WTC11 (cell line): ENCODE measurements at places on chromosomes 5 and 9.

GRCh38 chr5:157924931-157925729, 66.2 kb upstream of the CLINT1 start:
- DNase-seq: no peak

GRCh38 chr9:116264361-116264760, 110.8 kb downstream of the PAPPA start:
- no peak for DNase-seq

- DNase-seq: no peak
Observed at GRCh38 chr9:99905833-99906402, 536 bp upstream of the STX17 start.

DNA sequence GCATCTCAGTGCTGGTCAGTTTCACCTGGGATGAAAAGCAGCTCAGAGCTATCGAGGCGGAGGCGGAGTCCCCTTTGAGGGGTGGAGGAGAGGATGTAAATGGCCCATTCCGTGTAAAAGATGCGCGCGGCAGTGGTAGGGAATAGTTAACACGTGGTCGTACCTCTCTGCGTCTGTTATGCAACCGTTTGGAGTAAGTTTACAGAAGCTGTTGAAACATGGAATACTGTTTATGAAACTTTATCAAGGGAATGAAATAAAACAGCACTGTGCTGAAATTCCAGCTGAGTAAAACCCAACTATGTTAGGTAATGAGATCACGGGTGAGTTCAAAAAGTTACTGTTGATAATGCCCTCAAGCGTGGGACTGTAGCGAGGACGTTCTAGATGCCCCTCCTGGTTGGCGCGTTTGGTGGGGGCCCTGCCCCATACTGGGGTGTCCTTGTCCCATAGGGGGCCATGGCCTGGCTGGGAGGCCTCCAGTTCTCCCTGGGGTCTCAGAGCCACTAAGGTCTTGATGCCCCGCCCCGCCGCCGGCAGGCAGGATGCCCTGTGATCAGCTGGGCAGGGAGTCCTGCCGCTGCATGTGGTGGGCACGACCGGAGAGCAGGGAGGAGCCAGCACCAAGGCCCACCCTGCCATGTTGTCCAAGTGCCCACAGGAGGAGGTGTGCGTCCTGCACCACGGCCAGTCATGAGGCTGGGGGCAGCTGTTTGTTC, 90.9 kb downstream of the COL5A1 start:
- DNase-seq: no peak

DNA sequence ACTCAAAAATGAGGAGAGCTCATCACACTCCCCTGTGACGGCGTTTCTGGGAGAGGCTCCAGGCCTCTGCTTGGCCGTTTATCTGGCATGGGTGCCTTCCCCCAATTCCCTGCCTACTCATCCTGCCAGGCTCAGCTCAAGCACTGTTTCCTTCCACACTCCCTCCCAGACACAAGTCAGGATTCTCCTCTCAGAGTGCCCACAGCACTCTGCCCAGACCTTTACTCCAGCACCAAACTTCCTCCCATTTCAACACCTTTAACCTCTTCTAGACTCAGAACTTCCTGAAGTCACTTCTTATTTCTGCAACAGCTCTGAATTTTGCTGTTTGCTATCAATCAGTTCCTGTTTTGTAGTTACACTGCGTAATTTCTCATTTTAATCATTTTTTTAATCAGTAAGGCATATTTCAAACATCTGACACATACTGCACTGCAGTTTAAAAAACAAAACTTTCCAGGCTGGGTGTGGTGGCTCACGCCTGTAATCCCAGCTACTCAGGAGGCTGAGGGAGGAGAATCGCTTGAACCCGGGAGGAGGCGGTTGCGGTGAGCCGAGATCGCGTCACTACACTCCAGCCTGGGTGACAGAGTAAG, 16.0 kb downstream of the TRMO start:
- DNase-seq: no peak

- DNase-seq: no peak
Observed at GRCh38 chr5:83527221-83527620, 55.7 kb downstream of the VCAN start.

DNA sequence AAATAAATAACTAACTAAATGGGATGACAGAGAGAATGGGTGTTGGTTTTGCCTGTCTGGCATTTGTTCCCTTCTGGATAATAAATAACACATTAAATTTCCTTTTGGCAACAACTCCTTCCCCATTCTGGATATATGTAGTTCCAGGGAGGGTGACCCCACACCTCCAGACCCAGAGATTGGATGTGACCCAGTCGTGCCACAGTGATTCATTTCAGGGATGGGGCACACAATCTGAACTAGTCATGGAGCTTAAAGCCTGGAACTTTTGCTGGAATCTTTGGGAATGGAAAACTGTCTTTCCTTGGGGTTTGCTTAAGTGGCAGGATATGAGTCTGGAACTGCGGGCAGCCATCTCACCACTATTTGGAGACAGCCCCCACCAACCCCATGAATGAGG, 11.3 kb downstream of the KLF9 start:
- DNase-seq: no peak

- no peak for DNase-seq
Observed at GRCh38 chr9:85427772-85428171, 314.0 kb downstream of the AGTPBP1 start.

- no peak for DNase-seq
Observed at GRCh38 chr5:134576386-134577021, 51.0 kb downstream of the JADE2 start.

DNA sequence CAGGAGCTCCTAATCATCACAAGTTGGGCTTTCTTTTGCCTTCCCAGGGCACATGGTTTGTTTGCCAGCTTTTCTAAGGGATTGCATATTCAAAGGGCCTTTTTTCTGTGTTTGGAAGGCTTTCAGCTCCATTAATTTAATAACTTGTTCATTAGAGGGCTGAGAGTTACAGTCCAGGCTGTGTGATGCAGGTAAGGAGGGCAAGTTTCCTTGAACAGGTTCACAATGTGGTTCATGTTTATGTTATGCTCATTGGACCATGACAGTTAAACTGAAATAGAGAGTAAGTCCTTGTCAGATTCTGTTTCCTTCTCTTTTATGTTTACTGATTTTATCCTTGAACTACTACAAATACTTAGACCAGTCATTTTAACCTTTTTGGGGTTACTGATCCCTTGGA, 174.4 kb downstream of the MARCHF11 start:
- no peak for DNase-seq

DNA sequence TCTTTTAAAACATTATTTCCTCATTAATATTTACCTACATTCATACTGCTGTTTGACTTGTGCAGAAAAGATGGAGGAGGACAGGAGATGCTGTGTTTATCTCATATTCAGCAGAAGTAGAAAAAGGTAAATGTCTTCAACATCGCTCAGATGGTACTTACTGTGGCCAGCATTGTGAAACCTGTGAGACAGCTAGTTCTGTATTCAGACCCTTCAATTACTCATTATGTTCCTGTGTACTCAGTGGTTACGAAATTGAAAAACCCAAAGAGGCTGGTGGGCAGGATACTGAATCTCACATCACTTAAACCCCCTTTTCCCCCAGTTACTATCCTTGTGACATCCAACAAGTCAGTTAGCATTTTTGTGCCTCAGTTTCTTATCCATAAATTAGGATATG, 216.0 kb downstream of the KDM4C start:
- no peak for DNase-seq

- DNase-seq: no peak
Observed at GRCh38 chr9:124869466-124869985, 7.6 kb downstream of the ARPC5L start.

DNA sequence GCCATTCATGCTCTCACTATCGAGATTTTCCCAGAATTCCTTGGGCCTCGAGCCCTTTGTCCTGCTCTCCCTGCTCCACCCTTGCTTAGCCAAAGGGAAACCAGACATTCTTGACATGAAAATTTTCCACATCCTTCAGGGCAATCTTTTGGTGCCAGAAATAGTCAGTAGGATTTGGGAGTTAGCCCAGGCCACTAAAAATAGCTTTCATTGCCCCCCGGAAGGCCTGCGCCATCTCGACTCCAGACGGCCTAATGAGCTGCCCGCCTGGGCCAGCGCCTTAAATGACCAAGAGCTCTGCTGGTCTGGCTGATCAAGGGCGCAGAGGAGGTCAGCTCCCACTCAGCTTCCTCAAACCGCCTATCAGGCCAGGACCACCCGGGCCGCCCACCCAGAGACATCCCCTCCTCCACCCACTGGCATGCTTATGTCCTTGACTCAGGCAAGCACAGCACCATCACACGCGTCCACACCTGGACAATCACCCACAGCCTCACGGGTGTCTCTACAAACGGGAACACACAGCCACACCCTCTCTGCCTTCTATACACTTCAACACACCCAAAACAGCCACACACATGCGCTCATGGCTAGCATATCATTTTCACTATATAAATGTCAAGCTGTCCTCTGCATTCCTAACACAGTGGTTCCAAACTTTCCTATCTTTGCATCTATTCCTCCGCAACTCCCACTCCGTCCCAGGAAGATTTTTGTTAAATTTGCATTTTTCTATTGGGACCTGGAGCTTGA, 20.9 kb downstream of the DUSP1 start:
- no peak for DNase-seq

- DNase-seq: no peak
Observed at GRCh38 chr5:38745836-38746732, 99.7 kb upstream of the OSMR start.

- no peak for DNase-seq
Observed at GRCh38 chr9:8614926-8615440, 815.4 kb upstream of the DMAC1 start.

GRCh38 chr9:89171693-89172092, 6.9 kb downstream of the SHC3 start:
- no peak for DNase-seq

DNA sequence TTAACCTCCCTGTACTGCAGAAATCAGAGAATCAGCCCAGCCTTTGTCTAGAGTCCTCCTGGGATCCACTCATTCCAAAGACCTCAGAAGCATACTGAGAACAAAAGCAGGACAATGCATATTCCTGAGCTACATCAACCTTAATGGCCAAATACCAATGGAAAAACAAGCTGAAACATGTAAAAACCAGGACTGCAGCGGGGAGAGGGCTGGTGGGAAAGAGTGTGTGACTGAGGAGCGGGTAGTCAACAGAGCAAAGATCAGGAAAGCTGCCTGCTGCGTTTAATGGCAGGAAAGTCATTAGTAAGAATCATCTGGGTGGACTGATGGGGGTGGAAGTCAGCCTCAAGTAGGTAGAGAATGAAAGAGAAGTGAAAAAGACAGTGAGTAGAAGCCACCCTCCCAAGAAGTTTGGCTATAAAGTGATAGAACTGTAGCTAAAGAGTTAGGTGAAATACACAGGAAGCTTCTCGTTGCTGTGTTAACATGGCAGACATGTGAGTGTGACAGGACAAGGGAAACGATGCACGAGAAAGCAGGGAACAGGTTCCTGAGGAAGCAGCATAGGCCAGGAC, 88.1 kb downstream of the OTULIN start:
- DNase-seq: no peak

DNA sequence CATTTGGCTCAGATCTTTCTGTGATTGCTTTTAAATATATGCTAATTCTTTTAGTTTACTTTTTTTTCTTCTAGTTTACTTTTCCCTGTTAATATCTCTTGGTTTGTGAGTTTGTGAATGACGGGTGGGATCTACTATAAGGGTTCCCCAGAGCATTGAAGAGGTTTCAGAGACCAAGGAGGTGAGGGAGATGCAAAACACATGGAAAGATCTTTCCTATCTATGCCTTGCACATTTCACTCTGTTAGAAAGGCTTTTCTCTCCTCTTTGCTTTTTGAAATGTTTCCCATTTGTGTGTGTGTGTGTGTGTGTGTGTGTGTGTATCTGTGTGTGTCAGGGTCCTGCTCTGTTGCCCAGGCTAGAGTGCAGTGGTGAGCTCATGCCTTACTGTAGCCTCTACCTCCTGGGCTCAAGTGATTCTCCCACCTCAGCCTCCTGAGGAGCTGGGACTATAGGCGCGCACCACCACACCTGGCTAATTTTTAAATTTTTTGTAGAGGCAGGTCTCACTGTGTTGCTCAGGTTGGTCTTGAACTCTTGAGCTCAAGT, 50.7 kb downstream of the CNTLN start:
- no peak for DNase-seq

DNA sequence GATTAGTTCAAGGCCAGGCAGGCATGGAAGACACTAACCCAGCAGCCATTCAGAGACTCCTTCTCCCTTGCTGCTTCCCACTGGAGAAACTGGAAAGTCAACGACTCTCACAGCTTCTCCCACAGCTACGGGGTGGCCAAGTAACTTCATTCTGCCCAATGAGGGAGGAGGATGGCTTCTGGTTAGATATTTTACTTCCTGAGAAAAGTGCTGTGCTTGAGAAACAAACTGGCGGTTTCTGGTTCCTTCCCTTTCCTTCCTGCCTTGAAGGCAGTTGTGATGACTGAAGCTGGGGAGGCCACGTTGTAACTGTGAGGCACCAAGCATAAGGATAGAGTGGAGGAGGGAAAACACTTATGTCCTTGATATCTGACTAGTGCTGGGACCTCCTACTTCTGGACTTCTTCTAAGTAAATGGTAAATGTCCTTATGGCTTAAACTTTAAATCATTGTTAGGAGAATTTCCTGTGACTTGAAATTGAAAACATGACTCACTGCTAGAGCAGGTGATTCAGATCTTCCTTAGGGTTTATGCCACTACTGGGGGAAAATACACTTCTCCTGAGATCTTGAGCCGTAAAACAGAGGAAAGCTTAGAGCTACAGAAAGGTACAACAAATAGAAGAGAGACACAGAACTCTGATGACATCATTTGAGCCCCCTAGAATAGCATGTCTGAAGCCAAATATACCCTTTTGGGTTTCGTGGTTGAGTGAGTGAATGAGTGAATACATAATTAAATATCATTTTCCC, 3.1 kb upstream of the GNPDA1 start:
- DNase-seq: no peak
